GM23338 (cell line): ENCODE measurements at places on chromosomes 7 and 10. TPM values are rescaled to one million over a fixed set of nuclear protein-coding genes. Genes with fewer than 3 reads are reported as not detected.

ACTL6B gene
- total RNA-seq = 0.69 TPM in 1 of 2 replicates, not detected in the other

CLDN12 gene
- total RNA-seq = 48.5 and 52.1 TPM in 2 replicates

PAX4 gene
- total RNA-seq = not detected in 2 replicates

GRCh38 chr7:39686261-39686924, 63.0 kb downstream of the RALA start:
- no peak for DNase-seq

DNA sequence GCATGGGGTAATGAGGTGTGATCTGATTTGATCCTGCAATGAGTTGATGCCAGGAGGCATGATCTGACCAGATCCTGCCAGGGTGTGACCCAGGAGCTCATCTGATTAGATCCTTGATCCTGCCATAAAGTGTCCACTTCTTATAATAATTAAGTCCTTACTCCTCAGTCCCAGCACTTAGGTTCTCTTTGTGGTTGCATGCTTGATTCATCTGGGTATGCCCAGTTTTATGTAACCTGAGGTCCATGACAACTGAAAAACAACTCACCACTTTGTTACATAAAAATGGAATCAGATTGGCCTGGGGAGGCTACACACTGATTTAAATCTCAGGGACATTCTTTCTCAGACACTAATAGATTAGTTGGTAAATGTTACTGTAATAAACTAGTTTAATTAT, 19.1 kb downstream of the ACADSB start:
- no peak for DNase-seq

DNA sequence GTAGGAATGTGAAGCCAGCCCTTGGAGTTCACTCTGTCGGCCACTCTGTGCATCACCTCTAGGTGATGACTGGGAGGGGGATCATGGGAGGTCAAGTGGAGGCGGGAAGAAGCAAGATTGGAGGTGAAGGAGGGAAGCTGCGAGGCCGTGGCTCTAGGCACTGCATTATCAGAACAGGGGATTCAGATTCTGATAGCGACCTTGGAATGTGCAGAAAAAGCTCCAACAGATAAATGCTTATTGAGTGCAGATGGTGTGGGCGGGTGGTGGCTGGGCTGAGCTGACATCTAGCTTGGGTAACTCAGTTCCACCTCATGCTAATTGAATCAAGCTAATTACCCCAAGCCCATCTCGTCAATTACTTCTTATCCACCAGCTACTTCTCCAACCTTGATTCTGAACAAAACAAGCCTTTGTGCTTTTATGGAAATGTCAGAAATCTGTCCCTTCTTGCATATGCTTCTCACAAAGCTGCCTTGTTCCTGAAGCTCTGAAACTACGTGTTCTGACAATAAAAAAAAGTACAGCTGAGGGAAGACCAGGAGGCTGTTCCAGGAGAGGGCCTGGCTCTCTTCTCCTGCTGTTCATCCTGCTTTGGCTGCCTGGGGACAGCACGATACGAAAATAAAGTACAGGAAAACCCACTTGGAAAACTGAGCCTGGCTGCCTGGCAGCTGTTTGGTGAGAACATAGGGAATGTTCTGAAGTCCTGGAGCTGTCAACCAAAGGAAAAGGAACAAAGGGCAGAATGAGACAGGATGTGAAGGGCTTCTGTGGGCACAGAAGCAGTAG, 27.5 kb downstream of the STRA8 start:
- DNase-seq = no peak

DNA sequence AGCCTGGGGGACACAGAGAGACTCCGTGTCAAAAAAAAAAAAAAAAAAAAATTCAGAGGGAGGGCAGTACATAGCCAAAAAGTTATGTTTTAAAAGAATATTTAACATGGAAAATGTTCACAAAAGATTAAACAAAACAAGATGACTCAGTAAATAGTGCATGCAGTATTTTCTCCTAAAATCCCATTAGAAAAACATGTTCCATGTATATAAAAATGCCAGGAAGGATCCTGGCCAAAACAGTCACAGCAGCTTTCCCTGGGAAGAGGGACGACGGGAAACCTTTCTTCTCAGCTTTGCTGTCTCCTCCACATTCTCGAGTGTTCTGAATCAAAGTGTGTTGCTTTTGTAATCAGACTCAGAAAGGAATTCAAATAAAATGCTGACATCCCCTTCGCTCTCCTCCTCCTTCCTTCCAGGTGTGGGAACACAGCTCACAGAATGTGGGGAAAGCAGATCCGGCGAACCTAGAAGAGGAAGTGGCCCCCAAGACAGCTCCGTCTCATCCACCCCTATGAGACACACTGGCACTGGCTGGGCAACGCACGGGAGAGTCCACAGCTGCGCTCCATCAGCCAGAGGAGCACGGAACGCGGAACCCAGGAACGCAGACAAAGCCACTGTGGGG, 139.4 kb downstream of the MAD1L1 start:
- no peak for DNase-seq
